ENCODE measurements at places on chromosomes 2 and 18. TPM values are rescaled to one million over a fixed set of nuclear protein-coding genes. Genes with fewer than 3 reads are reported as not detected.

Gene ATP8B1
- total RNA-seq: 0.13 TPM

Gene RUFY4
- total RNA-seq: 0.16 TPM

Gene CFAP210
- 0.43 TPM for total RNA-seq

Gene LRP1B
- not detected for total RNA-seq

Gene AQP4
- total RNA-seq: 0.15 TPM

Gene CCDC141
- total RNA-seq: 0.58 TPM

Gene LRRC30
- total RNA-seq: not detected

Gene SCTR
- not detected for total RNA-seq

Gene M1AP
- total RNA-seq: not detected

DNA sequence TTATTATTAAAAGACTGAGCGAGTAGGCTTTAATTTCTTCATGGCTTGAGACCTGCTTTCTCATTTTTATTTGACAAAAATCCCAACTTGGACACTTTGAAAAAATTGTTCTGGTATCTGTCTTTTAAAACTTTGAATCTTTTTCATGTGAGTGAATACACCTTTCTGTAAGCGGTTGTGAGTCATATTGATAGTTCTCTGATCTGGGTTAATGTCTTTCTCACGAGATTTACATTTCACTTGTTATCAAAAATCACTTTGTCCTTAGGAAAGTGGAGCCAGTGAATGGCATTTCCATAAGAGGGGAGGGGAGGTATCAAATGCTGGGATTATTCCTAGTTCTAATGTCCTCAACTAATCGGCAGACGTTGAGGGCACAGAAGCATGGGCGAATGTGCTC, 36.3 kb downstream of the ATP9B start:
- DNase-seq: no peak

- no peak for DNase-seq
These were observed 186.8 kb downstream of the TMEM247 start for GRCh38 chr2:46666044-46666679.

DNA sequence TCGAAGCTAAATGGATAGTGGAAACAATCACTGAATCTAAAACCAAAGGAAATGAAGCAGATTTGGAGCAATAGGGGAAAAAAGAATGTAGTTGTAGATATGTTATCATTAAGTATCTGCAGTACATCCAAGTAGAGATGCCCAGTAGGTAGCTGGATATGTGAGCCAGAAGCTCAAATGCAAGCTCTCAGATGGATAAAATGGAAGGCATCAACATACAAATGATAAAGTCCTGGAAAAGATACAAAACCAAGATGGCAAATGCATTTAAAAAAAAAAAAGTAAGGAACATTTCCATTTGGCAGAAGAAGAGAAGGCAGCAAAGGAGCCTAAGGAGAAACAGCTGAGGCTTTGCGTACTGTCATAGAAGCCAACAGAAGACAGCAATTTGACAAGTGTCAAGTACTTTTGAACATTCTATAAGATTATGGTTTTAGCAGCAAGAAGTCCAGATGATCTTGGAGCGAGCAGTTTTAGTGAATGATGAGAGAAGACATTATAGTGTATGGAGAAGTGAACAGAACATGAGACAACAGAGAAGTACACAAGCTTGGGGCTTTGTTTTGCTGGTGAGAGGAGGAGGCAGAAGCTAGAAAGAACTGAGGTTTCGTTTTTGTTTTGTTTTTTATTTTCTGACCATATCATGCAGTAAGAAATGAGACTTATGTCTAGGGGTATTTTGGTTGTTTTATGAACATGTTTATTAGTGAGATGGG, 18.3 kb downstream of the ROCK2 start:
- no peak for DNase-seq

DNA sequence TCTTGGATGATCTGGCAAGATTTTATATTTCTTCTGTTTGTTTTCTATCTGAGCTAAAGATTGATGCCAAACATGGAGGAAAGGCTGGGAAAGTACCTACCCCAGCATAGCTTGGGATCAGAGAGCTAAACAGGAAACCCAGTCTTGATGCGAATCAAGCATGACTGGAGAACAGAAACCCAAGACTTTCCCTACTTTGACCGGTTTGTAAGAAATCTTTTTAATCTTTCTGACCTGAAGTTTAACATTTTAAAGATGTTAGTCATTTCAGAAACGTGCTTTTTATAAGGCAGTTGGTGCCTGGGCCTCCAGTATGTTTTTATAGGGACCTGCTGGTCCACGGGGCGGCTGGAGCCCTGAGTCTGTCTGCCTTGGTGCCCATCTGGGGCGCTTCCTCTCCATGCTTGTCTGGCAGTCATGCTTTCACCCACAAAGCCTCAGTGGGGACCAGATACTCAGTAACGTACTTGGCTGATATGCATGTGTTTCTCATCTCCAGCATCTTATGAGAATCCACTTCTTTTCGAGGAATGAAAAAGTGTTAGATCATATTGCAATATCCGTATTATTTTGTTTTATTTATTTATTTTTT, 266.5 kb downstream of the PTGR3 start:
- no peak for DNase-seq

DNA sequence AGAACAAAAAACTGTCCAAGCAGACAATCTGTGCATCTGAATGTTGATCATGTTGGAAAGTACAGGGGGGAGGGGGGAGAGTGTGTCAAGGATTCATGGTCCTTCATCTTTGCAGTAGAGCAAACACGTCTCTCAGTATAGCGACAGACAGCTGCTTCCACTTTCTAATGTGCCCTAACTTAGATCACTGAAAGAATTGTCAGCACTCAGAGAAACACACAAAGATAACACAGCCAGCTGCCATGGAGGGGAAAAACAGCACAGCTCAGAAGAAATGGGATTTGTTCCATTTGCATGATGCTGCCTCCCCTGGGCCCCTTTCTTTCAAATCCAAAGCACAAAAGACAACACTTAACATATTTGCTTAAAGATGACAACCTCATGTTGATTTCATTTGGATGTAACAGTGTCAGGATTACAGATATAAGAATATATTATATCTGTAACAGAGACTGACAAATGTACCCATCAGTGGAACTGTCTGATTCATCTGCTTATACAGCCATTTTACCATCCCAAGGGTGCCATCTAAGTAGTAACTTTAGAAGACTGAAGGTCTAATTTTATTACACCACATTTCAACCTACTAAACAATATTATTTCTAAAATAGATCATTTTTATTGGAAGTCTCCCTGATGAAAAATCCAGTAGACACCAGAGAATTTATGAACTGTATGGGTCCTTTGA, 17.7 kb downstream of the FIGN start:
- no peak for DNase-seq

DNA sequence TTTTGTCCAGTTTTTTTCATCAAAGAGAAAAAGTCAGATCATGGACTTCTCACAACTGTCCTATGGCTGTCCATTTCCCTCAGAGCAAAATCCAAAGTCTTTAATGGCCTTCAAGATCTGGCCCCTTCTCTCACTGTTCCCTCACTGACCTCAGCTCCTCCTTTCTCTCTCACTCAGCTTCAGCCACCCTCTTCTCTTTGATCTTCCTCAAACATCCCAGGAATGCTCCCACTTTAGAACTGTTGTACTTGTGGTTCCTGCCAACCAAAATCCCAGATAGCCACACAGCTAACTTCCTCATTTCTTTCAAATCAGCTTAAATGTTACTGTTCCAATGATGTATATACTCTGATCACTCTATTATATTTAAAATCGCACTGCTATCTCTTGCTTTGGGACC, 82.9 kb downstream of the NUP35 start:
- no peak for DNase-seq

GRCh38 chr2:67455219-67456142, 58.3 kb downstream of the ETAA1 start:
- no peak for DNase-seq

DNA sequence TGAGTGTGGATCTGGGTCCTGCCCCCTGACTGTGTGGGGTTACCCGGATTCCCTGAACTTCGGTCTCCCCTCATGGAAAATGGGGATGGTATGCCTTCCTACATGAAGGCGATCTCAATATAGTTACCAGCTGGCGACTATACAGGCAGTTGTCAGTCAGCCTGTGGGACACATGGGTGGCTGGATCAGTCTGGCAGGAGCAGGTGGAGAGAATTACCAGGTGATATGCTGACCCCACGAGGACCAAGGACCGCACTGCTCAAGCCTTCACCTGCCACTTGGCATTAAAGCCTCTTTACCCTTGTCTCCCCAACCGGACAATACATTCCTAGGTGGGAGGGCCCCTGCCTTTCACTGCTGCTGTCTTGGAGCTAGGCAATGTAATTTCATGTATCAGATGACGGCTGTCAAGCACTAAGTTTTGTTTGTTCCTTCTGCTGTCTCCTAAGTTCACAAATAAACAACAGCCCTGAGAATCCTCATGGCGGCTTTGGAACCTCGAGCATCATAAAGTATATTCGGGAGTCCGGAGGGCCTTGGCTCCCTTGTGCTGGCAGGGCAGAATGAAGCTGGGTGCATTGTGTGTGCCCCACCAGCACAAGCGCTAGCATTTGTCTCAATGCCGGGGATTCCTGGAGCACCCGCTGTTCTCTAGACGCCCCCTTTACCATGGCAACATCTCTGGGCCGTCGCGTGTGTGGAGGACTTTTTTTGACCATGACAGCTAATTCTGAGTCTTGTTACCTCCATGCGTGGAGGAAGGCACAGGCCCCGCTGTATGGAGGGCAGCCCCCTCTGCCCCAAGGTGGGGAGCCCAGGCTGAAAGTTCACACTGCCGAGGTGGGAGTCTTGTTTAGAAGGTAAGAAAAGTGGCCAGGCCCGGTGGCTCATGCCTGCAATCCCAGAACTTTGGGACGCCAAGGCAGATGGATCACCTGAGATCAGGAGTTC, 48.6 kb downstream of the PDCL3 start:
- no peak for DNase-seq

DNA sequence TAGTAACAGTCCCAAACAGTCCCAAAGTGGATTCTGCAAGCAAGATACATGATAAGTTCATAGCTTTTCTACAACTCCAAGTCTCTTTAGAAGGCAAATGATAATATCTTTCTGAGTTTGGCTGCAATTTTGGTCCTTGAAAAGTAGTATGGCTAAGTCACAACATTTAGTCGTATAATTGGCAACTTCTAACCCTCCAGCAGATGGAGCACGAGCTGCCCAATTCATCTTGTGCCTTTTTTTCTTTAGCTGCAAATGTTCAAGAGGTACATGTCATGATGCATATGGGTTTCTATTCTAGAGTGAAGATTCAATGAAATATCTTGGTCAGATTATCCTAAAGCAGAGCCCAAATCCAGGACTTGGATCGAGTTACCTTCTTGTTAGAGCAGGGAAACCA, 127.0 kb upstream of the KLHL14 start:
- DNase-seq: no peak

DNA sequence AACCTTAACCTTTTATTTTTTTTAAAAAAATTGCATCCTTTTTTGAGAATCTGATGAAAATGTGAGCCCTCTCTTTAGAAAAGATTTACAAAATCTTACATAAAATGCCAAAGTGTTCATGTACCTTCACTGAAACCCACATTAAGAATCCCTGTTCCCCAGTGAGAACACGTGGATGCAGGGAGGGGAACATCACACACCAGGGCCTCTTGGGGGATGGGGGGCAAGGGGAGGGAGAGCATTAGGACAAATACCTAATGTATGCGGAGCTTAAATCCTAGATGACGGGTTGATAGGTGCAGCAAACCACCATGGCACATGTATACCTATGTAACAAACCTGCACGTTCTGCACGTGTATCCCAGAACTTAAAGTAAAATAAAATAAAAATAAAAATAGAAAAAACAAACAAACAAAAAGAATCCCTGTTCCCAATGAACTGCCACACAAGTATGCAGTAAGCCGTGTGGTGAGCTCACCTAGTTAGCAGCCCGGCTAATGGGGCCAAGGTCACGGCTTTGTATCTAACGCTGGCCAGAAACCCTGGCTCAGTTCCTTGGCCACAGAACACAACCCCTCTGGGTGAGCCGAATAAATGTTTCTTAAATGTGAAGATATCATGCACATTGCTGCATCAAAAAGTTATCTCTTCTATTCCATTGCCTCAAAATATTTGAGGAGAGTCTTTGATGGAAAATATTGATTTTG, 41.4 kb downstream of the CHST9 start:
- DNase-seq: no peak

DNA sequence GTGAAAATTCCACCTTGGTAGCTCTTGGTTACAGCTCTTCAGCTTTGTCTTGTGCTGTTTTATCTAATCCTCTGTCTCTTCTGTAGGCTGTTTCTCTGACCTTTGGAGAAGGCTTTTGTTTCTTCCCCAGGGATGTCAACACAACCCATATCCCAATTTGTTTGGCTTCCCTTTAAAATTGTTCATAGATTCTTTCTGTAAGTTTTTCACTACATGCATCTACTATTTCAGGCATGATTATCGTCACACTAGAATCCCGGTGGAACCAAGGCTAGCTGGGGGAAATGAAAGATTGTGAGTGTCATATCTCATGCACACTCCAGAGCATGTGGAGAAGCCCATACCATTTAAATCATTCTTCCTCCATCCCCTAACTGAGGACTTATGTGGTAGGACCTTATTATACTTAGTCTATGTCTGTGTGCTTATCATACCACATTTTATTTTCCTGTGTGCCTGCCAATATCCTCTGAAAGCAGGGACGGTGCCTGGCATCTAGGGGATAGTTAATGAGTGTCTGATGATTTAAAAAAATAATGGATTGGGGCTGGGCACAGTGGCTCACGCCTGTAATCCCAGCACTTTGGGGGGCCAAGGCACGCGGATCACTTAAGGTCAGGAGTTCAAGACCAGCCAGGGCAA, 59.9 kb downstream of the CRIM1 start:
- no peak for DNase-seq

DNA sequence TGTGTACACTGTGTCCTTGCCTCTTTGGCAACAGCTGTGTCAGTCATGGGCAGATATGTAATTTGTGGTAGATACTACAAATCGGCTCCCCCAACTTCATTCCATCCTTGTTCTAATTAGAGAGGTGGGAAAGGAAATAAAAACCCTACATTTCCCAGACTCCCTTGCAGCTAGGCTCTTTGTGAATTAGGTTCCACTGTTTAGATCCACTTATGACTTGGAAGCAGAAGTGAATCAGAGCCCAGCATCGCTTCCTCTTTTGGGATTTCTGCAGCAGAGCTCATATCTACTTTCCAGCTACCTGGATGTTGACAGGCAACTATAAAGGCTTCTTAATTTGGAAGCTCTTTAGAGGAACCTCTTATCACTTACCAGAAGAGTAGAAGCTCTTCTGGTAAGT, 34.1 kb upstream of the NARS1 start:
- DNase-seq: no peak

- DNase-seq: no peak
These were observed 96.7 kb downstream of the ZNF385B start for GRCh38 chr2:179764710-179765109.

GRCh38 chr2:38167968-38168350, 92.0 kb upstream of the CYP1B1 start:
- no peak for DNase-seq

DNA sequence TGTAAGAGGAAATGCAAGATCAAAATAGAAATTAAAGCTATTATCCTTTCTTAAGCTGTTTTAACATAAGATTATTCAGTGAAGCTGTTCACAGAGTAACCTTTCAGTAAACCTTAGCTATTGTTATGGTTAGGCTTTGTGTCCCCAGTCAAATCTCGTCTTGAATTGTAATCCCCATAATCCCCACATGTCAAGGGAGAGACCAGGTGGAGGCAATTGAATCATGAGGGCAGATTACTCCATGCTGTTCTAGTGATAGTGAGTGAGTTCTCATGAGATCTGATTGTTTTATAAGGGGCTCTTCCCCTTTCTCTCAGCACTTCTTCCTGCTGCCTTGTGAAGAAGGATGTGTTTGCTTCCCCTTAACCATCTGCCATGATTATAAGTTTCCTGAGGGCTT, 424.4 kb downstream of the DSEL start:
- no peak for DNase-seq

GRCh38 chr18:12476955-12477354, 69.2 kb downstream of the PRELID3A start:
- DNase-seq: no peak

- DNase-seq: no peak
These were observed 86.9 kb downstream of the LTBP1 start for GRCh38 chr2:33033606-33034081.
